ENCODE measurements at places on chromosomes 6 and 20.

DNA sequence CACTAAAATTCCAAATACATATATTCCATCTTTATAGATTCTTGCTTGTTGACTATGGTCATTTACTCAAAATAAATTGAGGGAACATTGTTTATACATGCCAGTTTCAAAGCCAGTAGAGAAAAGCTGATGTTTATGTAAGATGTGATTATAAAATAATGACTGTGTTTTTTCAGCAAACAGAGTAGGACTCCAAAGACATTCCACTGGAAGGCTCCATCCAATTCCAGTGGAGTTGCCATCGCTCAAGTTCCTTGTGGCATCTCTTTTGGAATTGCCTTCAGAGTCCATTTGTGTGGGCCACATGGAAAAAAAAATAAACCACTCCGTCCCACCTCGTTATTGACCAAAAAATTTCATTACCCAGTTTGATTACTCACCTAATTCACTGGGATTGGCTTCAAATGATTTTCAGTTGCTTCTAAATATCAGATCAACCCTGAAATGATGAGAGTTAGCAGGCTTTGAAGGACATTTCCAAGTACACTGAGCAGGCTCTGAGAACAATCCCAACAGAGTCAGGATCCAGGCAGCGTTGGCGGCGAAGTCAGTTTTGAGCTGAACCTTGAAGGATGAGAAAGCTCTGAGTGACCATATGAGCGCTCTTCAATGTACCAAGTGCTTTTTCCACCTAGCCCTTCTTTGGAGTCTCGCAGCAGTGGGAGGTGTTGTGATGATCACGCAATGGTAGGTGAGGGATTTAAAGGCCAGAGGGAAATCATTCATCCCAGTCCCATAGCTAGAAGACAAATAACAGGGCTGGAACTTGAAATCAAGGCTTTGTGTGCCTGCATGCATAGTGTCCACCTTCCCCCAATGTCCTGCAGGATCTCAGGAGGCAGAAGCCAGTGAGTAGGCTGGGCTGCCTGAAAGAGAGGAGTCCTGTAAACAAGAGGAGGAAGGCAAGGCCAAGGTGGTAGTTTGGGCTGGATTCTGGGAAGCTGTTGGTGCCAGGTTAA, 281.7 kb downstream of the CDC5L start:
- no peak for DNase-seq

DNA sequence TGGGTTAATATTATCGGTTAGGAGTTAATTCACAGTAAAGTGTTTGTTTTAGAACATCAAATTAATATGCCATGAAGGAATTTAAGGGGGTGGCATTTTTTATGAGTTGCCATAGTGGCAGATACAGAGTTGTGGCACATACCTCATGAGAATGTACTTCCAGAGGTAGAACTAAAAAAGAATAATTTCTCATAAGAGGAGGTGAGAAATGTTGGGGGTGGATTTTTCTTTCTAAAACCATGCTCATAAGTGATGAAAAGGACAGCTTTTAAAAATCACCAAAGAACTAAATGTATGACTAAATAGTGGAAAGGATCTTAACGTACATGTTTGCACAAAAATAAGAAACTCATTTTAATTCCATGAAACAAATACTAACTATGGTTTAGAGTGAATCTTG, 58.7 kb downstream of the SHLD1 start:
- DNase-seq, result no peak

DNA sequence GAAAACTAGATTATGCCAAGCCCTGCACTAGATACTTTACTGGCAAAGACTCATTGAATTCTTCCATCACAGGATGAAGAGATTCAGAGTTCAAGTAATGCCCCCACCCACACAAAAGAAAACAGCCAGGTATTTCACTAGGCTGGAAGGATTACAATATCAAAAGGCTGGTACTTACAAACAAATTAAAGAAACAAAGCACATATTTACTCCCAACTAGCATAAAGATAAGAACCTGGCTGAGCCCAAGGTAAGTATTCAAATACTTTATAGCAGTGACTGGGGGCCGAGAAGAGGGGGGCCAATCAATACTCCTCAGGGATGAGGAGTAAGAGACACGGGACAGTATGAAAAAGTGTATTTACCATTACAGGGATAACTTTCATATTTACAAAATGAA, 3.7 kb downstream of the ACOT8 start:
- DNase-seq, result no peak

- DNase-seq, result no peak
Observed at GRCh38 chr6:49978332-49979226, 9.2 kb upstream of the DEFB113 start.

DNA sequence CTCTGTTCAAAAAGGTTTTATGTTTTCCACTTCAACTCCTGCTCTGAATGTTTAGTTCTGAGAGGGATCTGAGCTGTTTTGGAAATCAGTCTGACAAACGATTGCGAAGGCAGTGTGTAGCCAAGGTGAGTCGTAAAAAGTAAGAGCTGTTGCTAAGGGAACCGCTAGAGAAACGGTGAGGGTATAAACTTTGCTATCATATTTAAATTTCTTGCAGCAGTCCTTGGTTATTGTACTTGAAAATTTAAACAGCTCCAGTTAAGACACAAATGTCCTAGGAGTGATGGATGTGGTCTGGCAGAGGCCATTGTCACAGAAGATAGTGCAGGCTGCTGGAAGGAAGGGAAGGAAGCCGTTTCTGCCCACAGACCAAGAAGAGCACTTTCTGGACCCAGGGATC, 64.9 kb upstream of the CITED2 start:
- no peak for DNase-seq

DNA sequence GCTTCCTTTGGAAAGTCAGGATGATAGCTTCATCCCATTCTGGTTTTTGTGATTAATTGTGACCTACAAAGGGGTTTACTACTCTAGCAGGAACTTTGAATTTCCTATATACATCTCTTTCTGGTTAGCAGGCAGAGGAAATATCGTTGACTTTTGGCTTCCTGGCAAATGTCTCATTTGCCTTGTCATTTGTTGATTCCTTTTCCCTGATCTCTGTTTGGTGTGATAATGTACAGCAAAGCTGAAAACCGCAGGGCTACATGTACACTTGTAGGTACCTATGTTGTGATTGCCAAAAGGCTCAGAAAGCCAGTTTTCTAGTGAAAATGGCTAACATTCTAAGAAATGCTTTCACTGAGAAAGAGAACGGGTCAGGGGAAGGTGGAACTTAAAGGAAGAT, 44.3 kb downstream of the TOP1 start:
- no peak for DNase-seq

- DNase-seq, result no peak
Observed at GRCh38 chr6:40152701-40153436, 218.6 kb upstream of the MOCS1 start.

- no peak for DNase-seq
Observed at GRCh38 chr6:43055966-43056365, 2.3 kb upstream of the CUL7 start.

- no peak for DNase-seq
Observed at GRCh38 chr20:2834401-2835110, 5.9 kb downstream of the PCED1A start.

DNA sequence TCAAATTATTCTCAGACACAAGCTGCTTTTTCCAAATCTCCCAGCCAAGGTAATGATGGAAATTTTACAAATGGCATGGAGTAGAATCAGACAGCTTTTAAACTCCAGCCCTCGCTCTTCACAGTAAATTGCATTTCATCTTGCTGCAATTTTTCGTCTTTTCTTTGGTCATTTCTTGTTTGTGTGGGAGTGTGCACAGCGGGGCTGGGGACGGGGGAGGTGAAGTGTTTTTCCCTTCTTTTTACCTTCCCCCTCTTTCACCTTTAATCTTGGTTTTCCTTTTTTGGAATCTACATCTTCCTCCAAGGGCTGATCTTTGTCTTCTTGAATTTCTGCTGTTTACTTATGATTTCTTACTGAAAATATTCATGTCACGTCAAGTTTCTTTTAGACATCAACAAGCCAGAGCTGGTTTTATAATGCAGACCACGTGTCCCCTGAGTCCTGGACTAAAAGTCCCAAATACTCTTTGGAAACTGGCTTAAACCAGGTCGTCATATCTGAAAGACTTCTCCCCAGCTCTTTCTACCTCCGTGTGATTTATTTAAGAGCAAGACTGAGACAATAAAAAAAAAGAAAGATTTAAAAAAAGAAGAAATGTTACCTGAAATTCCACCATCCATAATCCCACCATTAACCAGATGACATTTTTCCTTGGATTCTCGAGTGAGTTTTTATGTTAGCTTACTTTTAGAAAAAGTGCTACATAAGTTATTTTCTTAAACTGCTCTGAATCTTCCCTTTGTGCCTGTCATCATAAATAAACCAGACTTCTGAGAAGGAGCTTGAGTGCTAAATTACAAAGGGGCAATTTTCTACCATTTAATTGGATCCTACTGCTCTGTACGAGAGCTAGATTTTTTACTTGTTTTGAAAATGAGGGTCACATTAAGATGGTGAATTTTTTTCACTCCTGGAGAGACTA, 52.0 kb downstream of the MAP3K5 start:
- DNase-seq, result no peak
